ENCODE measurements at places on chromosomes 1 and 21.

- DNase-seq: no peak
Measured at GRCh38 chr1:89630048-89630447, 2.9 kb upstream of the LRRC8C start.

GRCh38 chr21:46324390-46325072, 575 bp downstream of the PCNT start:
- peak; percentile 75 for DNase-seq

- DNase-seq: no peak
Measured at GRCh38 chr1:48988633-48989197, 212.0 kb upstream of the BEND5 start.

DNA sequence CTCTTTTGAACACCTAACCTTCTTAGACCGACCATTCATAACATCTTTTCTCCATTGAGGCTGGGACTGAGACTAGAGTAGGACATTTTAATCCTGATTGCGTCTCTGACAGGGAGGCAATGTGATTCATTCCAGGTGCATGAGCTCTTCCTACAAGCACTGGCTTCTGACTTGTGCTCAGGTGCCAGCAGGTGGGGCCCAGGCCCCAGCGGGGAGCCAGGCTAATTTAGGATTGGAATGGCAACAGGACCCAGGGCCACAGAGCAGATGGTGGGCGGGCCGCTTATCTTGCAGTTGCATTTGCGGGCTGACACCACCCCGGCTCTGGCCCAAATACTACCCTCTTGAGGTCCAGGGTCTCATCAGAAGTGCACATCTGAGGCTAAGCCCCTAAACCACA, 4.1 kb downstream of the GPA33 start:
- no peak for DNase-seq

- DNase-seq: no peak
Measured at GRCh38 chr21:44653123-44653522, 1.3 kb downstream of the KRTAP12-4 start.

- no peak for DNase-seq
Measured at GRCh38 chr21:44691686-44692085, 5.3 kb upstream of the KRTAP10-12 start.

- no peak for DNase-seq
Measured at GRCh38 chr1:31744165-31744888, 19.8 kb downstream of the ADGRB2 start.

DNA sequence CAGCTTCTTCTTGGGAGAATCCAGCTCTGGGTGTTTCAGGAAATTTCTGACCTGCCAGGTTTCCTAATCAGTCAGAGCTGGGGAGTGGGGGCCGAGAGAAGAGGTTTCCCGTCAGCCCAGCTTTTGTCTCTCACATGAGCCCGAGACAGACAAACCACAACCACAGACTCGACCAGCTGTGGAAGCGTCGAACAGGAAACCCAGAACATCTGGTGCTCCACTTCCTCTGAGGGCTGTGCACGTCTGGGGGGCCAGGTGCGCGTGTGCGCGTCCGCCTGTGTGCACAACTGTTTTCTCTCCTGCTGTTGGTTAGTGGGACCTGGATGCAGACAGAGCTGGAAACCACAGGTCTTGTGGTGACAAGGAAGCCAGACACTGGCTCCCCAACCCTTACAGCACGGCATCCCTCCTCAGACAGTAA, 113.0 kb upstream of the SLC25A33 start:
- peak; percentile 57 for DNase-seq

- DNase-seq: no peak
Measured at GRCh38 chr21:43585514-43585913, 73.8 kb downstream of the HSF2BP start.

GRCh38 chr1:28566931-28567330, 14.0 kb downstream of the TRNAU1AP start:
- DNase-seq: no peak

DNA sequence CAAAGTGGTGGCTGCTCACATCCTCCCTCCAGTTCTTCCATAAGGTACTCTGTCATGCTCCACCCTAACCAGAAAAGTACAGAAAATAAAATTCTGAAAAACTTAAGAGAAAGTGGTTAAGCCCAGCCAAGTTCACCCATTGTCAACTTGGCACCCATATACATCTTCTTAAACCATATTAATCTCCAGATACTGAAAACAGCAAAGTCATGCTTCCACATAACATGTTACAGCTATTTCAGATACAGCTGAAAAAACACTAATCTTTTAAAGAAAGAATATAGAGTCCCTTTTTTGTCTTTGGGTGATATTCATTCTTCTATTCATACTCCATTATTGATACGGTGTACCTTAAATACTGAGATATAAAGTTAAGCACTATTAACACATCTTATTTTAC, 577.8 kb downstream of the KCNT2 start:
- no peak for DNase-seq

- DNase-seq: no peak
Measured at GRCh38 chr1:40014812-40015594, 25.5 kb upstream of the CAP1 start.

DNA sequence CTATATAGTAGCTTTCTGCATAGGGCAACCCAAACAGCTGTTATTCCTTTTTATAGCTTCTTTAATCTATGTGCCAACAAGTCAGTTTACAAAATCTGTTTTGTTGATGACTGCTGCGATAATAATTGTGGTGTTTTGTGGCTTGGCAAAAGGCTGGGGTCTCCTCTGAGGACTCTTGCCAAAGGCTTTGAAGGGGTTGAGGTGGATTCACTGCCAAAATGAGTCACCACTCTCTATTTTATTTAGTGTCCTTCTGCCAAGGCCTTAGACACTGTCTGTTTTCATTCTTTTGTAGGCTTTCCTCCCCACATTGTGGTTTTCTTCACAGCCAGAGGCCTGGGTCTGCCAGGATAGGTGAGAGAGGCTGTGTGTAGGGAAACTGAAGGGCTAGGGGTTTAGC, 161.8 kb downstream of the NFIA start:
- no peak for DNase-seq

DNA sequence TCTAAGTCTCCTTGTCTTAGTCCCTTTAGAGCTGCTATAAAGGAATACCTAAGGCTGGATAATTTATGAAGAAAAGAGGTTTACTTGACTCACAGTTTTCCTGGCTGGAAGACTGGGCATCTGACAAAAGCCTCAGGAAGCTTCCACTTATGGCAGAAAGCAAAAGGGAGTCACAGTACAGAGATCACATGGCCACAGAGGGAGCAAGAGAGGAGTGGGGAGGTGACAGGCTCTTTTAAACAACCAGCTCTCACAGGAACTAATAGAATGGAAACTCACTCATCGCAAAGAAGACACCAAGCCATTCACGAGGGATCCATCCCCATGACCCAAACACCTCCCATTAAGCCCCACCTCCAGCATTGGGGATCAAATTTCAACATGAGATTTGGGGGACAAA, 68.8 kb downstream of the DDAH1 start:
- no peak for DNase-seq

DNA sequence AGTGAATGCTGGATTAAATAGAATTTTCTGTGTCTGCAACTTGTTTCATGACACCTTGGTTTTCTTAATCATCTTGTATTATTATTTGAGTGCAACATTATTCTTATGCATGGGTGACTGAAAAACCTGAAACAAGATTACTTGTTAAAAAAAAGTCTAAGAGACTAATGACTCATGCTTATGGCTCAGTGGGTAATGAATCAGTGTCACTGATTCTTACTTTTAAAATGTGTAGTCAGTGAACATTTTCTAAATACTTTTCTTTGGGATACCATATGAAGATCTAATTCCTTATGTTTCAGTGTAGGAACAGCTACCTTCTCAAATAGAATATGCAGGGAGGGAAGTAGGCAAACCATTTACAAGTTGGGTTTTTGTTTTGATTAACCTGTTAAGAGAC, 65.5 kb downstream of the PRKAA2 start:
- DNase-seq: no peak

DNA sequence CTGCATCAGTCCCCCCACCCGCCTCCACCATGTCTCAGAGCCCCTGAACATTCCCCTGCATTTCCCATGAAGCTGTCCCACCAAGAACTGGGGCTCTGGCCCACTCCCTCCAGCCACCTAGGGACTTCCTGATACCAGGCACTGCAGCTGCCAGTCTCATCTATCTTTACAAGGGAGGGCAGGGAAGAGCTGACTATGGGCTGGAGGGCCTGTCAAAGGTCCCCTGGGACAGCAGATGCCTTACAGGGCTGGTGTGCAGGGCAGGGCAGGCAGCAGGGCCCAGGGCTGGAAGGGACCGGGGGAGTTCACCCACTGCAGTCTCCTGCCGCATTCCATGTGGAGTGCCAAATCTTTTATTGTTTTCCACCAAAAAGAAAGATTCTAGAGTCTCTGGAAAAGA, 17.6 kb downstream of the SHISA4 start:
- no peak for DNase-seq

DNA sequence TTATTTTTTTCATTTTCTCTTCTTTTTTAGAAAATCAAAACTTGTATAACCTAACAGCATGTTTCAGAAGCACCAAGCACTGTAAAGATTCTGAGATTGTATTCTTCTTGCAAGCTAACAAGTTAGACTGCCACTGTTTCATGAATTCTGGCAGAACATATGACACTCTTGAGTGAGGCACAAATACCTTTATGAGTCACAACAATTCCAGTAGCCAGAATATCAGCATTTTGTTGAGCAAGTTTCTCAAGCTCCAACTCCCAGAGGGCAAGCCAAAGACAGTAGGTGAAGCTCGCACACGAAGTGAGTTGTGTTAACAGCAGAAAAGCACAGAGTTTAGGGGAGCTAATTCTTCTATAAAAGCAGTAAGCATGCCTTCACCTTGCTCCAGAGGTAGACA, 268.8 kb upstream of the NCAM2 start:
- DNase-seq: no peak

- DNase-seq: no peak
Measured at GRCh38 chr1:175193527-175193910, 943 bp upstream of the KIAA0040 start.
